ENCODE measurements at places on chromosomes 11 and 22. TPM values are rescaled to one million over a fixed set of nuclear protein-coding genes. Genes with fewer than 3 reads are reported as not detected.
A peak's percentile ranks its signal among the peaks of the same experiment; 100 is the strongest.

- no peak for DNase-seq
Observed at GRCh38 chr11:36212564-36213392, 76.4 kb downstream of the COMMD9 start.

GRCh38 chr11:117171404-117172061 is 7.0 kb upstream of the SIDT2 start:
- DNase-seq = peak; percentile 64

ABCC8 gene
- total RNA-seq = 1.6 TPM

GLYATL1 gene
- 1.3 TPM for total RNA-seq

All from cardiac muscle cell (in vitro differentiated cells and primary cell).